Upper lobe of right lung (tissue), 1 donor: ENCODE measurements at places on chromosomes 13 and 19. TPM values are rescaled to one million over a fixed set of nuclear protein-coding genes. Genes with fewer than 3 reads are reported as not detected.

DNA sequence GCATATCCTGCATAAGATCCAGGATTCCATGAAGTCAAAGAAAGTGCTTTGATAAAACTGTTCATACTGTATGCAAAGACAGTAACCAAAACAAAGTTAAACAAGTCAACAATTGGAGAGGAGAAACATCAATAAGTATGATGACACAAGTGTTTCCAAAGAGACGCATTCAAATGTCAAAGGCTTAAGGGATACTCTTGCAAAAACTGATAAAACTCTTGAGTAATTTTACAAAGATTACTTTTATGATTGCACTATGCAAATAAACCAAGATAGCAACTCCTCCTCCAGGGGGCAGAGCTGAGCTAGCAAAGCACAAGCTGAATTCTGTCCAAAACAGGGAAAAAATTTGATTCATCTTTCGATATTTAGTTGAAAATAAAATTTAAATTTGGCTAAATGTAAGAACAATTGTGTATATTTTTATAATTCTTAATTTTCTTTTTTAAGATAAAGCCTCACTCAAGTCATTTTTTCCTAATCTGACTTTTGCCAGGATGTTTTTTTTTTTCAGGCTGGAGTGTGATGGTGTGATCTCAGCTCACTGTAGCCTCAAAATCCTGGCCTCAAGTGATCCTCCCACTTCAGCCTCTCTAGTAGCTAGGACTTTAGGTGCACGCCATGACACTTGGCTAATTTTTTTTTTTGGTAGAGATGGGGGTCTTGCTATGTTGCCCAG lies 84.0 kb downstream of the MZT1 start:
- H3K4me1 ChIP-seq: no peaks in the 10 kb centered on the region
- no peak overlapping the region for H3K27ac ChIP-seq
- DNase-seq: no peak
- no peak overlapping the region for H3K4me3 ChIP-seq
- H3K36me3 ChIP-seq: no peaks in the 10 kb centered on the region

DNA sequence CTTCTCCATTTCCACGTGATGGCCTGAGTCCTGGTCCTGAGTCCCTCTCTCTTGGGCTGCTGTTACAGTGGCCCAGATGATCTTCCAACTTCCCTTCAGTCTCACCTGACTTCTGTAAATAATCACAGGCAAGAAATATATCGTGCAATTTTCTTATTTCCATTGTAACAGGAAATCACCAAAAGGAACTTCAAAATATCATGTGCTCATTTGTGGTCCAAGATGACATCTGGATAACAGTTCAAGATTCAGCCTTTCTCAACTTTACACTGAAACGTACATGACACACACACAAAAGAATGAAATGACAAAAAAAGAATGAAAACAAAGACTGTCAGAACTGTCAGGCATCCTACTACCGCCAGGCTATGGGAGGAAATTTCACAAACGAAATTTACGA lies 22.0 kb upstream of the RAP2A start:
- H3K27ac ChIP-seq: no peak overlapping the region
- DNase-seq: no peak
- H3K4me3 ChIP-seq: no peak overlapping the region
- H3K27me3 ChIP-seq: no peaks in the 10 kb centered on the region

GRCh38 chr19:5698635-5699422 lies 8.7 kb downstream of the RPL36 start:
- H3K4me3 ChIP-seq: no peak overlapping the region
- no peaks in the 10 kb centered on the region for H3K27me3 ChIP-seq
- H3K27ac ChIP-seq: no peak overlapping the region
- H3K36me3 ChIP-seq: peaks cover 74% of the 10 kb centered on the region
- no peak for DNase-seq

- no peak overlapping the region for H3K4me3 ChIP-seq
- peak overlapping the region; percentile 86 for H3K27ac ChIP-seq
- no peaks in the 10 kb centered on the region for H3K36me3 ChIP-seq
- peaks cover 82% of the 10 kb centered on the region for H3K4me1 ChIP-seq
Measured at GRCh38 chr19:6059988-6060599, 50.2 kb downstream of the RFX2 start.

GRCh38 chr13:73399347-73400216 lies 340.8 kb downstream of the KLF5 start:
- H3K4me1 ChIP-seq: no peaks in the 10 kb centered on the region
- no peak overlapping the region for H3K27ac ChIP-seq
- DNase-seq: no peak

- no peaks in the 10 kb centered on the region for H3K27me3 ChIP-seq
- H3K27ac ChIP-seq: no peak overlapping the region
- no peak for DNase-seq
- peak overlapping the region; percentile 17 for H3K4me3 ChIP-seq
- peaks cover 7% of the 10 kb centered on the region for H3K4me1 ChIP-seq
- no peaks in the 10 kb centered on the region for H3K36me3 ChIP-seq
Measured at GRCh38 chr13:20495087-20496023, 30.3 kb downstream of the CRYL1 start.

DNA sequence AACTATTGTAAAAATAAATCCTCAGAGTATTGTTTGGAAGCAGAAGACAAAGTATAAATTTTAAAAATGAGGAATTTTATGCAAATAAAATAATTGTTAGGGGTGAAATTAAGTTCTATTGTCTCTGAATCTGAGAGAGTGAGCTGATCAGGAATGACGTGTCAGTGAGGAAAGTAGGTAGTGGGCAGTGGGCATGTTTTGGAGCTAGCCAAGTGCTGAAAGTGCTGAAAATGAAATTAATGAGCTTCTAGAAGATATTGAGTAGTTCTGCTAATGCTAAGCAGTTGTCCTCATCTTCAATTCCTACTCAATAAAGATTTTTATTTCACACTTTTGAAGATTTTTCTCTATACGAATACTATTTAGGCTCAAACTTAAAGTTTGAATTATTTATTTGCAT lies 1167.8 kb upstream of the PCDH20 start:
- no peak for DNase-seq
- no peaks in the 10 kb centered on the region for H3K4me1 ChIP-seq
- no peaks in the 10 kb centered on the region for H3K36me3 ChIP-seq

GRCh38 chr13:27081893-27082679 lies 89.5 kb downstream of the USP12 start:
- peaks cover 14% of the 10 kb centered on the region for H3K36me3 ChIP-seq
- no peak overlapping the region for H3K4me3 ChIP-seq
- DNase-seq: no peak

DNA sequence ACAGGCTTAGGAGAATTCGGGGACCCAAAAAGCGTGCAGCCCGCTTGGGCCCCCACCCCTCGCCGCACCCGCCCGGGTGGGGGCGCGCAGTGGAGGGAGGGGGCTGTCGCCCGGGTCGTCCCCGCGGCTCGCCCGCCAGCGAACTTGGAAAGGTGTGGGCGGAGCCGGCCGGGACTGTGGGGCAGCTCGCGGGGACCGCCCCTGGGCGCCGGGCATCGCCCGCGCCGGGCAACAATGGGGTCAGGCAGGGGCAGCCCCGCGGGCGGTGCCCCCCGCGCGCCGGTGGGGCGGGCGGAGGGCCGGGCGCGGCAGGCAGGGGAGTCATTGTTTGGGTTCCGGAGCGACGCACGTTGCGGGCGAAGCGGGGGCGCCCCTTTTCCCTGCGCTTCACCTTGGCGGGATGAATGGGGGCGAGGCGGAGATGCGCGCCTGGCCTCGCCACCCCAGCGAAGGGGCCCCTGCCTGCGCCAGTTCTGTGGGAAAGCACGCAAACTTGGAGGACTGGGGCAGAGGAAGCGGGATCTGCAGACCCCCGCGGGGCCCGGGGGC lies 647 bp upstream of the KLF12 start:
- peak; percentile 85 for DNase-seq
- peaks cover 7% of the 10 kb centered on the region for H3K4me1 ChIP-seq
- no peaks in the 10 kb centered on the region for H3K27me3 ChIP-seq
- H3K36me3 ChIP-seq: no peaks in the 10 kb centered on the region
- H3K4me3 ChIP-seq: peak overlapping the region; percentile 79

DNA sequence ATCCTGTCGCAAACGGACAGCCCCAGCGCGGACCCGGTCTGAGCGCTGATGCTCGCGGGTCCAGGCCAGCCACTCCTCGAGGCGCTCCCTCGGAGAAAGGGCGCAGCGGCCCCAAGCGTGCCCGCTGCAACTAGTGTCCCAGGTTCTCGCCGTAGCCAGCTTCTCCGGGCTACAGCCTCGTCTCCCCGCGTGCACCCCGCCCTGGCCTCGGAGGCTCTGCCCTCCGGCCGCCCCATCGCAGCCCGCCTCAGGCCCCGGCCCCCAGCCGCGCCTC lies 487 bp downstream of the FLT1 start:
- peaks cover 72% of the 10 kb centered on the region for H3K27me3 ChIP-seq
- H3K4me1 ChIP-seq: peaks cover 33% of the 10 kb centered on the region
- peak; percentile 64 for DNase-seq
- H3K4me3 ChIP-seq: peak overlapping the region; percentile 57
- H3K36me3 ChIP-seq: no peaks in the 10 kb centered on the region

- DNase-seq: no peak
- no peak overlapping the region for H3K4me3 ChIP-seq
- H3K27ac ChIP-seq: no peak overlapping the region
Measured at GRCh38 chr13:32447894-32448623, 20.1 kb upstream of the N4BP2L1 start.

GRCh38 chr13:112158961-112159360 lies 92.0 kb downstream of the SOX1 start:
- H3K4me3 ChIP-seq: no peak overlapping the region
- peaks cover 22% of the 10 kb centered on the region for H3K27me3 ChIP-seq
- no peak overlapping the region for H3K27ac ChIP-seq
- DNase-seq: peak; percentile 3
- H3K4me1 ChIP-seq: no peaks in the 10 kb centered on the region

DNA sequence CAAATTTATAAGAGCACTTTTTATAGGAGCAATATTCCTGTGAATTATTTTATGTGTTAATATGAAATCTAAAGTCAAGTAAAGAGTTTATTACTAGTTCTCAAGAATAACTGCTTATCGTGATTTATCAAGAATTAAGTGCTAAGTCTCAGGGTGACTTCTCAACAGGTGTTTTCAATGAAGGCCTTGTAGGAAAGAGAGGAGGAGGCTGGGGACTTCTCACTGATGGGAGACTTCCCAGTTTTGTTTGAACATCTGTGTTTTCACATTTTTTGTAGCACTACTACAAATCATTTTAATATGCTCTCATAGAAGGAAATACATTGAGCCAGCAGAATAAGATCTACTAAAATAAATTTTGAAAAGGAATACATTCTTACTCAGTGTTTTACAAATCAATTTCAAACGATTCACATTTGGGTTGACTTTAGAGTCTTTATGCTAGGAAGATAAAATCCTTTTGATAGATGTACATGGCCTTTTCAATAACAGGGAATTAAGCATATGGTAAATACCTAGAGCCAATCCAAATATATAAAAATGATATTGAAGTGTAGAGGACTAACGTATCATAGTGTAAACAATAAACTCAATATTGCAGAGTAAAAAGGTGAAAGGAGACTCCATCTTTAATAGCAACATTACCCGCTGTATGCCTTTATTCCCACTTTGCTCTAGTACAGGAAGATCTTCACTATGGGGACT lies 6.8 kb downstream of the PCDH17 start:
- no peak for DNase-seq
- H3K4me3 ChIP-seq: peak overlapping the region; percentile 59
- H3K36me3 ChIP-seq: no peaks in the 10 kb centered on the region
- H3K4me1 ChIP-seq: no peaks in the 10 kb centered on the region

DNA sequence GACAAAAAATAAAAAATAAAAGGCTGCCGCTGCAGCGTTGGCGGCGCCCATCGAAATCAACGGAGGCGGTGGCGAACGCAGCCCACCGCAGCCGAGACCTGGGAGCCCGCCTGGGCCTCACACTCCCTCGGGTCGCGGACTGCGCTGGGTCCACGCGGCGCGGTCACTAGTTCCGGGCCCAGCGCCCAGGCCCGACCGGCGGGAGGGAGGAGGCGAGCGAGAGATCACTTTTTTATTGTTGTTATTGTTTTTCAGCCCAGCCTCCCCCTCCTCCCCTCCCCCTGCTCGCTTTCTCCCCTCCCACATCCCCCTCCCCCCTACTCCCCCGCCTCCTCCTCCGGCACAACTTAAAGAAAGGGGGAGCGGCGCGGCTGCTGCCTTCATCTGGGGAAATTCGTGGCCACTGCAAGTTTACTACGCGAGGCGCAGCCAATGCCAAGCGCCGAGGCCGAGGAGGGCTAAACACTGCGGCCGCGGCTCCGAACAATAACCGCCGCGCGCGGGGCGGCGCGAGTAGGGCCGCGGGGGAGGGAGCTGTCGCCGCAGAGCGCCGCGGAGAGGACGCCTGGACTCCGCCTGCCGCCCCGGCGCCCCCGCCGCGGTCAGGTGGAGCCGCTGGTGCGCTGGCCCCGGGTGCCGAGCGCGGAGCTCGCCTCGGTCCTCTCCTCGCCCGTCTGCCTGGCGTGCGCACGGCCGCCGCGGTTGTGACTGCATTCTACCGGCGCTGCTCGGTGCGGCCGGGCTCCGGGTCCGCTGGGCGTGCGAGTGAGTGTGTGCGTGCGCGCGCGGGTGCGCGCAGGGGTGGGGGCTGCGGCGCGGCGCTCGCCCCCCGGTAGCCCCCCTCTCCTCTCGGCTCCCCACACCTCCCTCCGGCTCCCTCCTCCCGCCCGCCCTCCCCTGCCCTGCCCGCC lies 505 bp upstream of the ZIC2 start:
- H3K4me1 ChIP-seq: peaks cover 18% of the 10 kb centered on the region
- H3K36me3 ChIP-seq: no peaks in the 10 kb centered on the region
- H3K27ac ChIP-seq: no peak overlapping the region
- peak overlapping the region; percentile 47 for H3K4me3 ChIP-seq
- no peak for DNase-seq

DNA sequence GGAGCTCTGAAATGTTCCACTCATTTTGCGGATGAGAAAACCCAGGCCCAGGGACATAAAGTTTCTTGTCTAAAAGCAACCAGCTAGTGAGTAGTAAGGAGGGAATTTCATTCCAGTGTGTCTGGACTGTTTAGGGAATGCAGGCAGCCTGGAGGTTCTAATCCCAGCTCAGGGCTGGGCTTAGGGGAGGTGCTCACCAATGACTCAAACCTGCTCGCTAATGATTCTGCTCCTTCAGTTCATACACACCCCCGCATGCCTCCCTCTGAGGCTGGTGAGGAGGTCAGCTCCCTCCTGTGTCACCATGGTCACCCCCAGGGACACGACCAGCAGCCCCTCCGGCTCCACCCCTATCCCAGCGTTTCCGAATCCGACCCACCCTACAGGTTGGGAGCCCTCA lies 34.6 kb downstream of the CYP4F2 start:
- H3K4me1 ChIP-seq: no peaks in the 10 kb centered on the region
- no peaks in the 10 kb centered on the region for H3K36me3 ChIP-seq
- H3K4me3 ChIP-seq: no peak overlapping the region
- H3K27ac ChIP-seq: no peak overlapping the region

- H3K27ac ChIP-seq: no peak overlapping the region
- no peak overlapping the region for H3K4me3 ChIP-seq
- H3K36me3 ChIP-seq: no peaks in the 10 kb centered on the region
- no peaks in the 10 kb centered on the region for H3K27me3 ChIP-seq
- no peaks in the 10 kb centered on the region for H3K4me1 ChIP-seq
- no peak for DNase-seq
Measured at GRCh38 chr13:92913840-92914239, 312.8 kb upstream of the GPC6 start.

VSTM1 gene
- total RNA-seq: 1.1 TPM

FXYD5 gene
- total RNA-seq: 124 TPM

HSD11B1L gene
- 6.6 TPM for total RNA-seq

TUBA3C gene
- not detected for total RNA-seq

AKAP8L gene
- total RNA-seq: 95.5 TPM

PCDH17 gene
- 65.4 TPM for total RNA-seq

SPART gene
- total RNA-seq: 86.8 TPM

ZNF582 gene
- 4.2 TPM for total RNA-seq

ZIC2 gene
- not detected for total RNA-seq
